ENCODE measurements at places on chromosomes 6 and 20.
A peak's percentile ranks its signal among the peaks of the same experiment; 100 is the strongest.

DNA sequence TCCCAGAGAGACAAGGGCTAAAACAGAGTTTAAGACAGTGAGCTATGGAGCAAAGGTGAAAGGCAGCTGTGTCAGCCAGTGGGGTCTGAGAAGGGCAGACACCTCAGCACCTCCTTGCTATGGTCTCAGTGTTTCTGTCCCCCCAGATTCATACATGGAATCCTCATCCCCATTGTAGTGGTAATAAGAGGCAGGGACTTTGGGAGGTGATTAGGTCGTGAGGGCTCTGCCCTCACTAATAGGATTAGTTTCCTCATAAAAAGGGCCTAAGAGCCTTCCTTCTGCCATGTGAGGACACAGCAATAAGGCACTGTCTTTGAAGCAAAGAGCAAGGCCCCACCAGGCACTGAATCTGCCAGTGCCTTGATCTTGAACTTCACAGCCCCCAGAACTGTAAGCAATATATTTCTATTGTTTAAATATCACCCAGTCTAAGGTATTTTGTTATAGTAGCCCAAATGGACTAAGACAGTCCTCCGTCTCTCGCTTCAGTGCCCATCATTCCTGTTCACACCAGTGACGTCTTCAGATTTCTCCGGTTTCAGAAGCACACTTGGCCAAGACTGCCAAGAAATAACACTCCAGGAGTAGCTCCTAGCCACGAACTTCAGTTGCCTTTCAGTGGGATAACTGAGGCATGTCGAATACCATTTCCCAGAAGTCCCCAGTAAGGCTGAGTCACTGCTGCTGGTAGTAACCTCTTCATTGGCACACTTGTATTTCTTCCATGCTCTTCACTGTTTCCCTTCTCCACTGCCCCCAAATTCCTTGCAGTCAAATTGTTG lies 32.8 kb downstream of the SLC13A3 start:
- no peak for DNase-seq

GRCh38 chr6:72931325-72931887 lies 293.9 kb downstream of the KHDC1L start:
- DNase-seq = no peak

DNA sequence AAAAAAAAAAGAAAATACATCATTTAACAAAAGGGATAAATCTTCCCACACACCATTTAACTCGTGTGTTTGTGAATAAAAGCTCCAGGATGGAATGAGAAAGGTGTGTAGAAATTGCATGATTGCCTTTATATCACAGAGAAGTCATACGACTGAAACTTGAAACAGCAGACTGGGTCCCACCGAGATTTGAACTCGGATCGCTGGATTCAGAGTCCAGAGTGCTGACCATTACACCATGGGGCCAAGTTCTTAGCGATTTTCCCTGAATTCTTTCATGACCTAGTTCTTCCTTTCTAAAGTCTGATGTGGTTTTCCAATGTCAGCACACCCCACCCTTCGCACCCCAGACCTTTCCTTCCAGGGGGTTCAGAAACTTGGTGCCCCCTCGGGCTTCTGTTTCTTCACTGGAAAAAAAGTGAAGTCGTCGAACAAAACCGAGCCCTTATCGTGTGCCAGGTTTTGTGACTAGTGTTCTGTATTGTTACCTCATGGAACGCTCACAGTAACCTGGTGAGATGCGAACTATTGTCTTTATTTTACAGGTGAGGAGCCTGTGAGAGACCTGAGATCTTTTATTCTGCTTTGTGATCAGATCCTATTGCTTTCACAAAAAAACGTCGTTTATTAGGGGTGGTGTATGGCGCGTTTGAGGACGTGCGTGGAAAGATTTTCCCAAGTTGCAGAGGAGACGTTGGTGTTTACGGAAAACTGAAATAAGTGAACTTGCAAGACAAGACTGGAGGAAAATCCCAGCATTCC lies 120.8 kb downstream of the OR2B2 start:
- peak; percentile 78 for DNase-seq

DNA sequence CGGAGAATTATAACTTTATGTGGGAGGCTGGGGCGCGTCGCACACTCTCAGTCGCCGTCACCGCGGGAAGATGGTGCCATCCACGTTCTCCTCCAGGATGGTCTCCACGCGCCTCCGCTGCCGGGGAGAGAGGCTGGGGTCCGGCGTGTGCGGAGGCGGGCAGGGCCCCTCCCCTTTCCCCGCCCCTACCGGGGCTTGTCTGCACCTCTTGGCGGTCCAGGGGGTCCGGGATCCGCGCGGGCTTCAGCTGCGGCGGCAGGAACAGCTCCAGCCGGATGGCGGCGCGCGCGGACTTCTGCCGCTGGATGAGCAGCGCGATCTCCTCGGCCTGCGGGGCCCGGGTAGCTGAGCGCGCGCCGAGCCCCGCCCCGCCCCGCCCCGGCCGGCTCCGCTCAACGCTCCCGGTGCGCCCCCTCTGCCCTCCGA lies 807 bp downstream of the LKAAEAR1 start:
- DNase-seq = peak; percentile 92

DNA sequence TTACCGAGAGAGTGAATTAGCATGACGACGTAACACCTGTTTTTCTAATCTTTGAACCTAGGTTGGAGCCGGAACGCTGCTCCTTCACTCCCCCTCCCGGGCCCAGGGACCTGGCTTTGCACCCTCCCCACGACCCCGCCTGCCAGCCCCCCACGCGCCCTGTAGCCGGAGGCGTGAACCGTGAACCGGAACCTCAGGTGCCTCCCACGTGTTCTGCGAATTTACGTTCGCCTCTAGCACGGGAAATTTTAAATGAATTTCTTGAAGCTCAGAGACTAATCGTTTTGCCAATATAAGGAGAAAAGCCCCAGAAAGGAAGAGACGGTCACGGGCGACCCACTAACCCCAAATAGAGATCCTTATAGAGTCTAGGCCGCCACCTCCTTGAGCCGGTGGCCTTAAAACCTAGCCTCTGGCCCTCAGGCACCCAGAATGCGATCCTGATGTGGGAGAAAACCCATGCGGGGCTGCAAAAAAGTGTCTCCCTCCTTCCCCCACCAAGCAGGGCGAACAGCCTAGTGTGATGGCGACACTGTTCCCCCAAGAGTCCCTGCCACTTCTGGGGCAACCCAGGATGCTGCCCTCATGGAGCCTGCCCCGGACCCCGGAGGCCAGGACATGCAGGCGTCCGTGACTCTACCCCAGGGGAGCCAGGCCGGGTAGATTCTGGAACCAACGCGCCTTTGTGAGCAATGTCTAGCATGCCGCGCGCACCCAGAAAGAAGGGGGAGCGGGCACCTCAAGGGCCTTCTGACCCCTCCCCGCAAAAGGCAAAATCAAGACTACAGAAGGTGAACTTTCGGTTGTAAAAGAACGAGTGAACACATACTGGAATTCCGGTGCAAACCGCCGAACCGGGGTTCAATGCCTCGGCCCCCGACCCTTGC lies 2.7 kb upstream of the SIM1 start:
- DNase-seq = peak; percentile 2

- DNase-seq = no peak
Observed at GRCh38 chr20:19218411-19218810, 6.0 kb downstream of the SLC24A3 start.

- no peak for DNase-seq
Observed at GRCh38 chr20:16201191-16201590, 372.1 kb downstream of the KIF16B start.

DNA sequence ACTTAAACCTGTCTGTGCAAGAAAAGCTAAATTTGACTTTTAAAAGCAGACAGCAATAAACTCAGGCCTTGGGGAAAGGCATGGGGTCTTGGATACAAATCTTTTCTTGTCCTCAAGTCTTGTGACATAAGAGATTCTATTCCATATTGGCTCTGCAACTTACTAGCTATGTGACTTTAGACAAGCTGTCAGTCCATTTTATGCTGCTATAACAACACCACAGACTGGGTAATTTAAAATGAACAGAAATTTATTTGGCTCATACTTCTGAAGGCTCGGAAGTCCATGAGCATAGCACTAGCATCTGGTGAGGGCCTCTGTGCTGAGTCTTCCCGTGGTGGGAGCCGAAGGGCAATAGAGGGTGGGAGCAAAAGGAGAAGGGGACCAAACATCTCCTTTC lies 246.0 kb upstream of the MOCS1 start:
- DNase-seq = no peak

DNA sequence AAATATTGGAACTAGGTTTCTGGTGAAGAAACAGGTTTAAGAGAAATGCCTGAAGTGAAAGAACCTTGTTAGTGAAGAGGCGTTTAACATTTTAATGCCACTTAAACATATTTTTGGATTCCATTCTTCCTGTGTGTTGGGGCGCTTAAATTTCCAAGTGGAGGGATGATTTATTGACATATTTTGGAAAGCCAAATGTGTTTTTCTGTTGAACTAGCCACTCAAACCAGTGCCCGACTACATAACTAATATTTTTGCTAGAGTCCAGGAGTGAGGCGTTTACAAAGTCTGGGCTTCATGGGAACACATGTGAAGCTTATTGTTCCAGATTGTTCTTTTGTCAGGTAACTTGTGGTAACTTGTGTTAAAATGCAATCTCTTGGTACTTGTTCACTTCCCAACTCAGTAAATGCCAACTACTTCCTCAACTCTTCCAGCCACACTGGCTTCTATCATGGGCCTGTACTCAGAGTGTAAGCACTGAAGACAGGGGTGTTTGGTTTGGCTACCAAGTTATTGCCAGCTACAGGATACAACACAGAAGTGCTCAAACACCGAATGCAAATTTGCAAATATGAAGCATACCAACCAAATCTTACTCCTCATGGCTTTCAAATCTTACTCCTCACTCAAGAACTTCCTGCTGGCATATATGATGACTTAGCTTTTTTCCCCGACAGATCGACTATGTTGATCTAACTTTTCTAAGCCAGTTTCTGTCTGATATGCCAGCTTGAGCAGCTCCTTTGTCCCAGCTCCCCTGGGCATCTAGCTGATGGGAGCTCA lies 2.0 kb upstream of the ZNFX1 start:
- no peak for DNase-seq

GRCh38 chr6:166221040-166221439 lies 53.4 kb upstream of the TBXT start:
- no peak for DNase-seq

DNA sequence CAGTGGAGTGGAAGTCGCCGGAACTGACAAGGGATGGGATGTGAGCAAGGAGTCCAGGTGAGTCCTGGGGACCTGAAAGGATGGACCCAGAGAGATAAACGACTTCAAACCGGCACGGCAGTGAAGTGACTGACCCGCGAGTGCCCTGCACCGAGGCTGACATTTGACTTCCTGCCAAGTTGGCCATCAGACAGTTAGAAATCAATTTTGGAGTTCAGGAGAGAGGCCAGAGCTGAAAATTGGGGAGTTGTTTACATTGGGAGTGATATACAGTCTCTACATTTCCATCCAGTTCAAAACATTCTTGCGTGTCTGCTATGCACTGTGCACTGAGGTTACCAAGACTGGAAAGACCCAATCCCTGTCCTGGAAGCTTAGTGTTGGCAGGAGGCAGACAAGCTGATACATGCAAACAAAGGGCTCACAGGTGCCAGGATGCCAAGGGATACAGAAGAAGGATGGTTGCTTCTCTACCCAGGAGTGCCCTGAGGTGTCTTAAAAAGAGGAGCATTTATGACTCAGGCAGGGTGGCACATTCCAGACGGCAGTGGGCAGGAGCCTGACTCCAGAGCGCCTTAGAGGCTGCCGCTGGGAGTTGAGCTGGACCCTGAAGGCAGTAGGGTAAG lies 186.6 kb downstream of the MTHFD1L start:
- DNase-seq = no peak

- no peak for DNase-seq
Observed at GRCh38 chr6:159758031-159759001, 3.5 kb upstream of the ACAT2 start.

DNA sequence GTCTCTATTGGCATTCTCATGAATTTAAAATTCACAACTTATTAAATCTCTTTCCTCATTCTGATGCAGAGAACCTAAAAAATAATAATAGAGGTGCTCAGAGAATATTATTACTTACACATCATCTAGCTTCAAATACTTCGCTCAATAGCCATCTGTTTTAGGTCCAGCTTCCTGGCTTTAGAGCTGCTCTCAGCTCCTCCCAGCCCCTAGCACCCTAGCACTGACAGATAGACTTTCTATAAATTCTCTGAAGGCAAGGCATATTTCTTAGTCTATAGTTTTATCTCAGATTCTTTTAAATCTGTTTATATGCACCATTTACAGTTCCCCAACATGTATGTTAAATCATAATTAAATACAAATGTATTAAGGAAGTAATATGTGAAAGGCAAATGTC lies 281.3 kb downstream of the PTPRK start:
- no peak for DNase-seq

- no peak for DNase-seq
Observed at GRCh38 chr6:43457643-43458042, 2.3 kb upstream of the DLK2 start.

GRCh38 chr6:38572186-38572813 lies 67.4 kb downstream of the BTBD9 start:
- no peak for DNase-seq

GRCh38 chr20:9412309-9412708 lies 102.1 kb upstream of the LAMP5 start:
- DNase-seq = no peak

DNA sequence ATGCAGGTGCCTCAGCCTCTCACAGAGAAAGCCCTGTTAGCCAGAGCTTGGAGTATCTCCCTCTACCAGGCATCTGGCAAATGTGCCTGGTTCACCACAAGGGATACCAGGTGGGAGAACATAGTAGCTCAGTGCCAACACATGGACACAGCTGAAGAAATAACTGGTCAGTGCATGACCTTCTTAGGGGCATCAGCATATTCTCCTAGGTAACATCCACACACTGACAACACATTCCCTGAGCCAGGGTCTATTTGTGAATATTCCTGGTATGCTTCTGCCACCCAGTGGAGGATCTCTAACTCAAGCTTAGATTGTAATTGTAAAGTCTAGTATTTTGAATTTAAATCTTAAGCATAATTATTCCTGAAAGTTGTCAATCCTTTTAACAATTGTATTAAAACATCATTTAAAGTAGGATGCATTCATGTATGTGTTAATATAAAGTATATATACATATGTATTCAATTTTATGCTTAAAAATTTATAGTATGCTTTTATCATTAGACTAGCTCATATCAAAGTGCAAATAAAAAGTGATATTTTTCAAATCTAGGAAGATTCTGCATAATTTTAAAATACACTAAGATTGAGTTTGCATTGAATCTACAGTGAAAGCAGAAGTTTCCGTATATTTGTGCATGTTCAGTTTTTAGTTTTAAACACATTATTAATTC lies 45.3 kb upstream of the COL21A1 start:
- DNase-seq = peak; percentile 64

- no peak for DNase-seq
Observed at GRCh38 chr6:39295611-39296011, 18.6 kb downstream of the KCNK17 start.

DNA sequence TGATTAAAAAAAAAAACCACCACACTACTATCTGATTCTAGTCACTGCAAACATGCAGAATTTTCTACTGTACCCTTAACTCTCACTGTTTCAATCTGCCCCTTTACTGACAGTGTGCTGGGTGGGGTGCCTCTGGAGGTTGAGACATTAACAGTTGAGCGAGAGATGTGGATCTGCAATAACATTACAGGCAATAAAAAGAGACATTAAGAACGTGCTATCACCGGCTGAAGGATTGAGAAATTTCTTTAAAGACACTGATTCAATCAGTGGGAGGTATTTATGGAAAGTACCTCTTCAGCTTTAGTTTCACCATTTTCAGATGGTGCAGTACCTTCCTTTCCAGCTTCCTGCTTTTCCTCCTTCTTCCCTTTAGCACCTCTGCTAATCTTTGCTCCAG lies 32.5 kb downstream of the HMGN3 start:
- DNase-seq = peak; percentile 2
